ENCODE measurements at places on chromosomes 16 and 17. TPM values are rescaled to one million over a fixed set of nuclear protein-coding genes. Genes with fewer than 3 reads are reported as not detected.
A peak's percentile ranks its signal among the peaks of the same experiment; 100 is the strongest.

The SLC22A31 gene
- total RNA-seq = not detected

GRCh38 chr16:30449116-30449435 lies 3.4 kb upstream of the SEPHS2 start:
- no peak for DNase-seq

GRCh38 chr17:38460082-38460715 lies 31.9 kb downstream of the ARHGAP23 start:
- no peak for DNase-seq

The DHX40 gene
- total RNA-seq = 44.1 TPM

The TRIM16 gene
- total RNA-seq = 55.3 TPM

DNA sequence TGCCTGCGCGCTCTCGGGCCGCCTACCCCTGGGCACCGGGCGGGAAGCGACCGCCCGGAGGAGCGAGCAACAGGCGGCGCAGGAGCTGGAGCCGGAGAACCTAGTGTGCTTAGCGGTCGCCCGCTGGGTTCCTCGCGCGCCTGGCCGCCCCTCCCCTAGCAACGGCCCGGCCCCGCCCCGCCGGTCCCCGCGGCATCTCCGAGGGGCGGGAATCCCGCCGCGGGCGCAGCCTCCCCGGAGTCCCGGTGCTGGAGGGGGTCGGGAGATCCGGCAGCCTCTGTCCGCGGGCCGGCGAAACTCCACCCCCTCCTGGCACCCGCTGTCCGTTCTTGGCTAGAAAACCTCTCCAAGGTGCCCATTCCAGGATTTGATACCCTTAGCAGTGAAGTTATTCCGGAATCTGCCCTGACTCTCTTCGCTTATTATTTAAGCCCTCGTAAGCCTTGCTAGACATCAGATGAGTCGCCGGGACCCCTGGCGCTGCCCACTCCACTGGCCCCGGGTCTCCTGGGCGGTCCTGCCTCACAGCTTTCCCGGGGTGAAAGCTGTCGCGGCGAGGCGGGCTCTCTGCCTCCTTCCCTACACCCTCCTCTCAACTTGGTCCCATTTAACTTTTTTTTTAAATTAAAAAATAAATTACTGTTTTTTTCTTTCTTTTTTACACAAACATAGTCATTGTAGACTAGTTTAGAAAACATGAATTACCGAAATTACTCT lies at the start of gene RPRML:
RPRML (minus strand) TSS at position 107 of the 717 bp plus-strand sequence. CDS start 246 bp downstream, outside the sequence.
- peak; percentile 10 for DNase-seq

The ADAP2 gene
- 3.0 TPM for total RNA-seq

DNA sequence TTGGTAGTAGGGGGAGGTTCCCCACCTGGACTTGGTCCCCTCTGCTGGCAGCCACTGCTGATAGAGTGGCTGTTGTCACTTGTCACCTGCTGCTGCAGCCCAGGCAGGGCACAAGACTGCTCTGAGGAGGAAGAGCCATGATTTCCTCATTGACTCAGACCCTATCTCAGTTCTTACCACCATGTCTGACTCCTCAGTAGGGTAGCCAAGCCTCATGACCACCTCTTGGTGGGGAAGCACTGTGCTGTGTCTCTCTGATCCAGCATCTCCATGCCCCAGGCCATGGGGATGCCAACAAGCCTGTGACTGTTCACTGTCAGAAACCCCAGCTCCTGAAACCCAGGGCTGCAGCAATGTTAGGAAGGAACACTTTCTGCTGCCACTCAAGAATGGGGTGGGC lies 173.0 kb downstream of the WSCD1 start:
- DNase-seq = no peak

GRCh38 chr17:75238684-75239191 lies 22.7 kb downstream of the GGA3 start:
- peak; percentile 59 for DNase-seq

DNA sequence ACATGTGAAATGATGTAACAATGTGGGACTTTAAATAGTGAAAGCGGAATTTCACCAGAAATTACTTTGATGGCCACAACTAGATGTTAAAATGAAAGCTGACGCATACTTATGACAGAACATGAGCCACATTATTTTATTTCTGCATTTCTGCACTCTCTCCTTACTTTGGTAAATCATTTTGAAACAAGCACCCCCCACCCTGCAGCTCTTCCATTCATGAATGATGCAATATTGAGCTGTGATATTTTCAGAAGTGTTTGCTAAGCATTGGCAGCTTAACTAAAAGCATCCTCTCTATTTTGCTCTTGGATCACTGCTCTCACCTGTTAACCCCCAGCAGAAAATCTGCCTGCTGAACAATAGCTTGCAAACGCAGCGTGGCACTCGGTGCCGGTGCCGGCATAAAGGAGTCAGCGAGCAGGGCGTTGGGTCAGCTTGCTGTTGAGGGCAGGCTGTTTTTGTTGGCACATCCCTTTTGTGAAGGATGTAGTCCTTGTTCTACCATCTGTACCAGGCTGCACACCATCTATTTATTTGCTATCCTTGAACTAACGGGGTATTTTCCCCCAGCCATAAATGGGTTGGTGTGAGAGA lies 30.8 kb upstream of the CBLN1 start:
- no peak for DNase-seq

The TNS4 gene
- not detected for total RNA-seq

DNA sequence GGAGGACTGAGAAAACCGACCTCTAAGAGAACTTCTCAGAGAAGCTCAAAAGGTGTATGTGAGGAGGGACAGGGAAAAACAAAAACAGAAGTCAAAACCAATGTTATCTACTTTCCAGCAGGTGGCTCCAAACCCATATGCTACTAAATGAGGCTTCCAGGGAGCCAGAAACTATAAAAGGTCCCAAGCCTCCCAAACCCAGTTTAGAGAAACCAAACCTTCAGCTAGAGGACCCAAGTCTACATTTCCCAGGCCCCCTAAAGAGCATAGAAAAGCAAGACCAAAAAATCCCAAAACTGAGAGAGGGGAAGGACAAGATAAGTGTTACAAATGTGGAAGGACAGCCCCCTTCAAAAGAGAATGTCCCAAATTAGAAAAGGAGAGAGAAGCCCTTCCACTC lies 3.7 kb downstream of the HPR start:
- DNase-seq = peak; percentile 58

The EVPLL gene
- total RNA-seq = not detected

DNA sequence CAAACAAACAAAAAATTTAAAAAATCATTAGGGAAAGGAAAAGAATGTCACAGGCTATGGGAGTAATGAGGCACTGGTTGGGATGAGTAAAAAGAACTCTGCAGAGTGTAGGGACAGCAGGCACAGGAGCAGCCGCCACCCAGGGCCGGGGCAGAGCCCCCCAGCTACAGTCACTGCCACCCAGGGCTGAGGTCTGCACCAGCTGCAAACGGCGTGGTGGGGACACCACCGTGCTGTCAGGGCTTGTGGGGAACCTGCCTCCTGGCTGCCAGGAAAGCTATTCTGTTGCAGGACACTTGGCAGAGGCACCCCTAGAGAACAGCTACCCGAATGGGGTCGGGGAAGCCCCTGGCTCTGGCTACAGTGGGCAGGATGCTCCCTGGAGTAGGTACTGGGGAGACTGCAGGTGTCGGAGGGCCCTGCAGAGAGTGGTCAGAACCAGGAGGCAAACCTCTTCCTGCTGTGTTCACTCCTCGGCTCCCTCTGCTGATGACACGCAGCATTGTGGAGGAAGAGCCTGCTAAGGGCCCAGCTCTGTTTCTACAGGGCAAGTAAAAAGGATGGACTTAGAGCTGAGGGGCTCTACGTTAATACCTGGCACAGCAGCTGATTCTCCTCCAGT lies 32.3 kb upstream of the CAPN15 start:
- peak; percentile 58 for DNase-seq

The SLC5A2 gene
- under 0.01 TPM for total RNA-seq

All from fibroblast of villous mesenchyme (primary cell).